Foreskin keratinocyte (primary cell): ENCODE measurements at places on chromosomes 2 and 18. TPM values are rescaled to one million over a fixed set of nuclear protein-coding genes. Genes with fewer than 3 reads are reported as not detected.

POTEI gene
- total RNA-seq, result not detected in 2 replicates

ANO7 gene
- total RNA-seq, result 0.24 and 0.46 TPM in 2 replicates

ETAA1 gene
- 14.6 and 15.5 TPM in 2 replicates for total RNA-seq

PROM2 gene
- 38.4 and 40.7 TPM in 2 replicates for total RNA-seq

MOCOS gene
- total RNA-seq, result 1.6 and 5.0 TPM in 2 replicates

KCNK3 gene
- not detected in 2 replicates for total RNA-seq

DPYSL5 gene
- not detected in 2 replicates for total RNA-seq

MYO7B gene
- total RNA-seq, result 0.07 TPM in 1 of 2 replicates, not detected in the other

HAAO gene
- total RNA-seq, result 0.48 and 0.56 TPM in 2 replicates

RFX8 gene
- total RNA-seq, result 0.18 TPM in 1 of 2 replicates, not detected in the other

BBS5 gene
- 4.9 and 5.6 TPM in 2 replicates for total RNA-seq

CDH2 gene
- 0.25 and 0.95 TPM in 2 replicates for total RNA-seq
